ENCODE measurements at places on chromosomes 11 and 22.

DNA sequence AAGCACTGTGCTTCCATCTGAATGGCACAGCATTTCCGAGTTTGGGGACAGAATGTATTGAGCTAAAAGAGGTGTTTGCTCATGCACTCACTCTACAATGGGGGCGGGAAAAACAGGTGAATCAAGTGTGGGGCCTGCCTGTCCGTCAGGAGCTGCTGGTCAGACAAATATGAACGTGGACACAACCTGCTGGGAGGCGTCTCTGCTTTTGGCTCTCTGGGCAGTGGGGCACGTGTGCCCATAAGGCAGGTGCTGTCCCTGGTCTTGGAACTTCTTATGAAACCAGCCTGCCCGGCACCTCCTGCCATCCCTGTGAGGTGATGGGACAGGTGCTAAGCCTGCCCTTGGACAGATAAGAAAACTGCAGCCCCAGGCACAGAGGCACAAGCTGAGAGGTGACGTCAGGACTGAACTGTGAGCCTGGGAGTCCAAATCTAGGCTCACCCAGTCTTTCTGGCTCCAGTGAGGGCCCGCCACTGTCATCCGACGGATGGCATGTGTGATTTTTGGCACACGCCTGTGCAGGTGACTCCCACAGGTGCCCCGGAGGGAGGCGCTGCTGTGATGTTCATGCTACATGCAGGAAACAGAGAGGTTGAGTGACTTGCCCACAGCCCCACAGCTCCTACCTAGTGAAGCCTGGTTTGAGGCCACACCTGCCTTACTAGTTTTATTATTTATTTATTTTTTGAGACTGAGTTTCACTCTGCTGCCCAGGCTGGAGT lies 51.6 kb downstream of the SMIM38 start:
- no peak for DNase-seq

GRCh38 chr22:45435544-45436139 lies 22.1 kb downstream of the RIBC2 start:
- peak; percentile 90 for DNase-seq

DNA sequence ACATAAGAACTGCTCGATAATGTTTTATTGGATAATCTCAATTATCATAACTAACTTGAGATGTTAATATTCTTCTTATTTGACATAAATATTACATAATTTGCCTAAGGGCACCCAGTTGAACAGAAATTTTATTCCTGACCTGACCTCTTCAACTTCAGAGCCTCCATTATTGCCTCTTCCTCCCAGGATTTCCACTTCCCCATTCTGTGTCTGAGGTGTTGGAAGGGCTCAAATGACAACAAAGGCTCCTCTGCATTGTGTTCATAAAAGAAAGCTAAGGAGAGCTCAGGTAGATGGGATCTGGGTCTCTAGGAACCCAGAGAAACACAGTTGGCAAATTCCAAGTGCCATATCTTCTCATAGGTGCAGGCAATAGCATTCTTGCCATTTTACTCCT lies 61.2 kb upstream of the ARHGAP20 start:
- no peak for DNase-seq

DNA sequence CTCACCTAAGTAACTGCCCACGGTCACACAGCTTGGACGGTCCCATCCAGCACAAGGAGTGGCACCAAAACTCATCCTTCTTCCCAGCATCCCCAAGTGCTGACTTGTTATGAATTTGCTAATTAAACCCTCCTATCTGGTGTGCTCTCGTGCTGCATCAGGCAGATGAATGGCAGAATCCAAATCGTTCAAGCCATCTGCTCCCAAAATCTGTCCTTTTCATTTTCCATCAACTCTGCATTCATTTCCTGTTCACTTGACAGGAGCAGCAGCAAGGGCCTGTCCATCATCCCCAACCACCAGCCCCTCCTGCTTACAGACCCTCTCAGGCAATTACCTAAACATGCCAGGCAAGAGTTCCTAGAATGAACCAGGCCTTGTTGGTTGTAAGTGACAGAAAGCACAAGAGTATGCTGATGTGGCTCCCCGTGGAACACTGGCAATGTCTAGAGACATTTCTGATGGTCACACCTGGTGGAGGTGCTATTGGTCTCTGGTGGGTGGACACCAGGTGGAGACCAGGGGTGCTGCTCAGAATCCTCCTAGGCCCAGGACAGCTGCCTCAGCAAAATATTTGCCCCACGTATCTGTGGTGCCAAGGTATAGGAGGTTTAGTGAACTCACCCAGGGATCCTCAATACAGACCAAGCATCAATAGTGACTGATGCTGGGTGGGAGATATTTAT lies 832.5 kb downstream of the TBC1D22A start:
- no peak for DNase-seq

DNA sequence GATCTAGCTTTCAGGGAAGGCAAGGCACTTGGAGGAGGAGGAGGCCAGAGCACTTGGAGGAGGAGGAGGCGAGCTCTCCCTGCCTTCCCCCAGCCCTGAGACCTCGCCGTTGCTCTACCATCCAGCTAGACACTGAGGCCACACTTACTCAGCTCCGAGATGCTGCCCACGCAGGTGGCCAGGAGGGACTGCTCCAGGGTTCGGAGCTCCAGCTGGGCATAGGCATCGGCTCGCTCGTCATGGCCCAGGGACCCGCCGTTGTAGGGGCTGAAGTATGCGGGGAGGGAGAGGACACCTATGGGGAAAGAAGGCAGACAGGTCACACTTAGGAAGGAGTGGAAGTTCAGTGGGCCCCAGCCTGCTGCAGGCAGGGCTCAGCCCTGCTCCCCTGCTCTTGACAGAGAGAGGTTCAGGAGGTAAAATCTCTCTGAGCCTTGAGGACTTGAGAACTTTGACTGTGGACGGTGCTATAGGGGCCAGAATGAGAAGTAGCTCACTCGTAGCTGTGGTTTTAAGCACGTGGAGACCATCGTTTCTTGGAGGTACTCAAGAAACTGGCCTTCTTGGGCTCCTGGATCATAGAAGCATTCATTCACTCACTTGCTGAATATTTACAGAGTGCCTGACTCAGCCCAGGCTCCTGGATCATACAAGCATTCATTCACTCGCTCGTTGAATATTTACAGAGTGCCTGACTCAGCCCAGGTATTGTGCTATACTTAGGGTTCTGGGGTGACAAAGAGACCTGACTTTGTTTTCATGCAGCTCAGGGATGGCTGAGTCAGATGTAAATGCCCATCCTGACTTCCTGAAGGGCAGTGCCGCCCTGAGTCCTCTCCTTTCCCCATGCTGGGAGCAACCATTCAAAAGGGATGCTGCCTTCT lies 99.2 kb downstream of the NAT10 start:
- DNase-seq = no peak

DNA sequence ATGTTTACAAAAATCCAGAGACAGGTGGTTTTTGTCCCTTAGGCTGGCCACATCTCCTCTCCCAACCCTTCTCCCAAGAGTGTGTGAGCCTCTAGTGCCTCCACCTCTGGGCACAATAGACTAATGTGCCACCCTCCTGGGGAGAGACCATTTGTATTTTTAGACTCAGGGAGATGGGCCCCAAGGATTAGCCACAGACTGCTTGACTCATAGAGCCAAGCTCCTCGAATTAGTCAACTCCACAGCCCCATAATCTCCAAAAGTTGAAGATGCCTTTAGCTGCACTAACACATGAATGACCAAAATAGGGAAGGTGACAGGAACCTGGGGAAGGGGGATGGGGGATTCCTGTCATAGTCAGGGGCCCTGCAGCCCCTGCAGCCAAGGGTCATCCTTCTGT lies 53.0 kb upstream of the LRRC32 start:
- no peak for DNase-seq

- DNase-seq = no peak
Measured at GRCh38 chr11:11779975-11780374, 61.8 kb upstream of the USP47 start.

GRCh38 chr11:45073685-45074141 lies 72.7 kb upstream of the PRDM11 start:
- DNase-seq = peak; percentile 53

GRCh38 chr11:44324749-44325525 lies 15.0 kb upstream of the ALX4 start:
- DNase-seq = no peak

GRCh38 chr11:44778195-44779100 lies 51.7 kb downstream of the TSPAN18 start:
- no peak for DNase-seq

- DNase-seq = no peak
Measured at GRCh38 chr11:10786451-10786850, 22.3 kb downstream of the EIF4G2 start.

GRCh38 chr11:16792426-16792825 lies 54.0 kb downstream of the C11orf58 start:
- DNase-seq = no peak

DNA sequence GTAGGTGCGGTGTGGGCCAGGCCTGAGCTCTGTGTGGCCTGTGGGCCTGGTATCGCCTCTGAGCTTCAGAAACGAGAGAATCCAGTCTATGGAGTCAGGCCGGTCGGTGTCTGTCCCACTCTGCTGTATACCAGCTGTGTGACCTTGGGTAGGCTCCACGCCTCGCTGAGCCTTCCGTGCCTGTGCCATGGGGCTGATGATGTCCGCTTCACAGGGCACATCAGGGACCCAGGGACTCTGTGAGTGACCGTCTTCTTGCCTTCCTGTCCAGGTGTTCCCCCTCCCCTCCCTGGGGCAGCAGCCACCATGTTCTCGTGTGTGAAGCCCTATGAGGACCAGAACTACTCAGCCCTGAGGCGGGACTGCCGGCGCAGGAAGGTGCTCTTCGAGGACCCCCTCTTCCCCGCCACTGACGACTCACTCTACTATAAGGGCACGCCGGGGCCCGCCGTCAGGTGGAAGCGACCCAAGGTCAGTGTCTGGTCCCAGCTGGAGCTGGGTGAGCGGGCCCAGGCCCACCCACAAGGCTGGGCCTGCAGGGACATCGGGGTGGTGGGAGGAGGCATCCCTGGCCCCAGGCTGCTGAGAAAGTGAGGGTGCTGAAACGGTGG lies 17.9 kb downstream of the CAPN5 start:
- DNase-seq = peak; percentile 23

DNA sequence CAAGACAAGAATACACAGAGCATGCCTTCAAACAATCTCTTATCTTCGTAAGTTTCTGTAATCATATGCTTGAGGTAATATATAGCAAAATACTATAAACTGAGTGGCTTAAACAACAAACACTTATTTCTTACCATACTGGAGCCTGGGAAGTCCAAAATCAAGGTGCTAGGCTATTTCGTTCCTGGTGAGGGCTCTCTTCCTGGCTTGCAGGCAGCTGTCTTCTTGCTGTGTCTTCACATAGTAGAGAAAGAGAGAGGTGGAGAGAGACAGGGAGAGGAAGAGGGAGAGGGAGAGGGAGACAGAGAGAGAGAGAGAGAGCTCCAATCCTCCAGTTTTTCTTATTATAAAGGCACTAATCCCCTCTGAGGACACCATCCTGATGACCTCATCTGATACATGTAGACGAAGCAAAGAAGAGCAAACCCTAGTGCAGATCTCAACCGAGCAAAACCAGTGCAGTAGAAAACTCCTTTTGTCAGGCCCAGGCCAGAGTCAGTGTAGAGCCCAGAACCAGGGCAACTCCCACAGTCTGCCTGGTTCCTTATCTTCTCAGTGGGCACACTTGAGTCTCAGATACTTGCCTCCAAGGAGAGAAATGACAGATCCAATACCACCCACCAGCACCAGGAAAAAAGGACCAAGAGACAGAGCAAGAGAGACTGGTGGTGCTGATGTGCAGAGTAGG lies 297.1 kb upstream of the NCAM1 start:
- DNase-seq = no peak

- no peak for DNase-seq
Measured at GRCh38 chr11:57599381-57599780, 1.9 kb downstream of the SERPING1 start.

DNA sequence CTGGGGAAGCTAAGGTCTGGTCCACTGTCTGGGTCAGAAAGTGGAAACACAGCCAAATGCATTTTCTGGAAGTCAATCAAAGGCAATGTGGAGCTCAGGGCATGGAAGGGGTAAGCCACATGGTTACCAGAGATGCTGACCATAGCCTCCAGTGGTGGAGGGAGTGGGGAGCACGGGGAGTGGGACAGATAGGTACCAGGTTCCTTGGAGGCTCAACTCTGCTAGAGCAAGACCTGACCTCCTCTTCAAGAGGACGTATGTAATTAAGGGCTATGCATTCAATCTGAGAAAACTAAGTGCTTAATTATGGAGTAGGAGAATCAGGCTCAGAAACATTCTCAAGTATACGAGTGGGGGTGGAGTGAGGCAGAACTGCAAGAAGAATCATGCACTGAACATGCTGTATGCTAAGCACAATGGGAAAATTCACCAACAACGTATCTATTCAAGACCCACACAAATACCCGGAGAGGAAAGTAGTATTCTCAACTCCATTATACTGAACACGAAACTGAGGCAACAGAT lies 65.2 kb upstream of the PHOX2A start:
- DNase-seq = no peak

DNA sequence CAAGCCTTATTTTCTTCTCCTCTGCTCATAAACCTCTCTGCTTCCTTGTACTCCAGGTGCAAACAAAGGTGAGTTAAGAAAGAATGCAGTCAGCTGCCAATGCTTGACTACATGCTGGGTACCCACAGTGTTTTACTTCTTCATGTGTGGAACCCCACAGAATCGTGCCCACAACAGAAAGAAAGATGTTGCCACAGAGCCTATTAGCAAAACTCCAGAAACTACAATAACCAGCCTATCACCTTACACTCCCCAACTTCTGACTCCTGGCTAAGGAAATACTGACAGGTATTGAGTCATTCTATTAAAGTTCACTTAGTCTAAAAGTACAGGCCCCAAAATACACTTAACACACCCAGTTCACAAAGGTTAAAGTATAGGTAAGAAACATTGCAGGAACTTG lies 56.9 kb upstream of the CCDC89 start:
- DNase-seq = no peak

Data from left hindlimb (tissue), 1 donor.